ENCODE measurements at places on chromosomes 4 and X. TPM values are rescaled to one million over a fixed set of nuclear protein-coding genes. Genes with fewer than 3 reads are reported as not detected.

The GUCY1A1 gene
- 9.9 TPM for polyA plus RNA-seq

The TMEM255A gene
- 0.57 TPM for polyA plus RNA-seq

The HEPH gene
- 16.0 TPM for polyA plus RNA-seq

The POU4F2 gene
- polyA plus RNA-seq = not detected

The SAGE1 gene
- not detected for polyA plus RNA-seq

The LAMTOR3 gene
- 46.7 TPM for polyA plus RNA-seq

The ADH7 gene
- 0.02 TPM for polyA plus RNA-seq

The SH3BP2 gene
- 21.7 TPM for polyA plus RNA-seq

The MAGEH1 gene
- 22.1 TPM for polyA plus RNA-seq

The PPEF2 gene
- not detected for polyA plus RNA-seq

The PPP1R2C gene
- polyA plus RNA-seq = not detected

The FGFBP1 gene
- polyA plus RNA-seq = not detected

The DDX53 gene
- not detected for polyA plus RNA-seq

The FATE1 gene
- polyA plus RNA-seq = 0.23 TPM

The KLF8 gene
- 5.2 TPM for polyA plus RNA-seq

The CXCL5 gene
- polyA plus RNA-seq = 0.25 TPM

The CT45A10 gene
- polyA plus RNA-seq = not detected

The PRKG2 gene
- polyA plus RNA-seq = 6.0 TPM

The SHROOM4 gene
- 6.3 TPM for polyA plus RNA-seq

The SSX4 gene
- not detected for polyA plus RNA-seq

The GYG2 gene
- 1.1 TPM for polyA plus RNA-seq

The RNF150 gene
- polyA plus RNA-seq = 10.1 TPM

The SH3D19 gene
- 46.7 TPM for polyA plus RNA-seq

The GATA1 gene
- polyA plus RNA-seq = not detected

The NPY2R gene
- 0.05 TPM for polyA plus RNA-seq

The CXCL3 gene
- 2.5 TPM for polyA plus RNA-seq

Data from right cardiac atrium (tissue), 5 donors.